ENCODE measurements at places on chromosomes 2 and 18.

DNA sequence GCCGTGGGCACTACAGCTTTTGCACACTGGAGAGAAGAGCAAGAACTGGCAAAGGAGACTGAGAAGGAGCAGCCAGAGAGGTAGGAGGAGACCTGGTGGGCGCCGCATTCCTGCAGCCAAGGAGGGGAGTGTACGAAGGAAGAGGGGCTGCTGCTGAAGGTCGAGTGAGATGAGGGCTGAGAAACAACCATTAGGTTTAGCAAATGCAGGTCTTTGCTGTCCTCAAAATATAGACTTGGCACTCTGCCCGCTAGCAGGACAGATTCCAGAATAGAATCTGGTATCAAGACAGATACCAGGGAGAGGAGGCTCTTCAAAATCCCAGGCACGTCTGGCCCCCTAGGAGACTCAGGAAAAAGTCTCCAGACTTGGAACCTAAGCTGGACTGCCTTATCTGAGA is 83.0 kb downstream of the TGOLN2 start:
- DNase-seq = no peak

DNA sequence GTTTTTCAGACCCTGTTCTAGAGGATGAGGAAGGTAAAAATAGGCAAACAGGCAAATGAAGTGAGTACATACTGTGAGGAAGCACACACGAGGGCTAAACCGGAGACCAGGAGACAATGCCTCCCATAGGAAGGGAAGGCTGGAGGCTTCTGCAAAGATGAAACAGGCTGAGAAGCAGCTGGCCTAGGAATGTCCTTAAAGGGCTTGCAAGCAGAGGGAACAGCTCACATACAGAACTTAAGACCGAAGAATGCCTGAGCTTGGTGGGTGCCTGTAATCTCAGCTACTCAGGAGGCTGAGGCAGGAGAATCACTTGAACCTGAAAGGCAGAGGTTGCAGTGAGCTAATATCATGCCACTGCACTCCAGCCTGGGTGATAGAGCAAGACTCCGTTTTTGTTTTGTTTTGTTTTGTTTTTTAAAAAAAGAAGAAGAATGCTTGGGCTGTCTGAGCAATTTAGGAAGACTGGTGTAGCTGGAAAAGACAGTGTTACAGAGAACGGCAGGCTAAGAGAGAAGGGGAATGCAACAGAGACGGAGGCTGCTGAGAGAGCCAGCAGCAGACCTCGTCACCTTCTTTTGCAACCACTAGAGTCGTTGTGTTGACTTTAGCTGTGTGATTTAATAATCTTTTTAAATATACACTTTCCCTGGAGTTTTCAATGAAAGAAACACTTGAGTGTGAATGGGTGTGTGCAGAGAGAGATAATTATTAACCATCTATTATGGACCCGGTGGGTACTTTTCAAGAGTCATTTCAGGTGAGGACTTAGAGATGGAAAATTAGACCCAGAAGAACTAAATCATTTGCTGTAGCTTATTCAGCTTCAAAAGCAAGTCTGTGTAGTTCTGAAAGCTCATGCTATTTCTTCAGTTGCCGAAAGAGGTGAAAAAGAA is 232.8 kb downstream of the GALR1 start:
- DNase-seq = no peak

DNA sequence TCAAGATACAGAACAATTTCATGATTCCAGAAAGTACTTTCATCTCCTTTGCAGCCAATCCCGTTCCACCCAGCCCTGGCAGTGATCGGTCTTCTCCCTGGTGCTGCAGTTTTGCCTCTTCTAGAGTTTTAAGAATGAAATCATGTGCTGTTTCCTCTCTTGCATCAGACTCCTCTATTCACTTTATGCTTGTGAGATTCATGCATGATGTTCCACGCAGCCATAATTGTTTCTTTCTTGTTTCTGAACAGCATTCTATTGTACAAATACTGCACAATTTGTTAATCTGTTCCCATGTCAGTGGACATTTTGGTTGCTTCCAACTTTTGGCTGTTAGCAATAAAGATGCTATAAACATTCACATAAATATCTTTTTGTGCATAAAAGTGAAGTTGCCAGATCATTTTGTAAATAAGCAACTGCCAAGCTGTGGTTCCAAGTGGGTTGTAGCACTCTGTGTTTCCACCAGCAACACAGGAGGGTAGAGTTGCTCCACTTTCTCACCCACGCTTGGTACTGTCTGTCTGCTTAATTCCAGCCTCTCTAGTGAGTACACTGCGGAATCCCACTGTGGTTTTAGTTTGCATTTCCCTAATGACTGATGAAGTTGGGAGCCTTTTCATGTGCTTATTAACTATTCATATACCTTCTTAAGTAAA is 104.5 kb downstream of the TWIST2 start:
- DNase-seq = no peak

- DNase-seq = no peak
Observed at GRCh38 chr18:24341361-24341760, 56.3 kb downstream of the OSBPL1A start.

DNA sequence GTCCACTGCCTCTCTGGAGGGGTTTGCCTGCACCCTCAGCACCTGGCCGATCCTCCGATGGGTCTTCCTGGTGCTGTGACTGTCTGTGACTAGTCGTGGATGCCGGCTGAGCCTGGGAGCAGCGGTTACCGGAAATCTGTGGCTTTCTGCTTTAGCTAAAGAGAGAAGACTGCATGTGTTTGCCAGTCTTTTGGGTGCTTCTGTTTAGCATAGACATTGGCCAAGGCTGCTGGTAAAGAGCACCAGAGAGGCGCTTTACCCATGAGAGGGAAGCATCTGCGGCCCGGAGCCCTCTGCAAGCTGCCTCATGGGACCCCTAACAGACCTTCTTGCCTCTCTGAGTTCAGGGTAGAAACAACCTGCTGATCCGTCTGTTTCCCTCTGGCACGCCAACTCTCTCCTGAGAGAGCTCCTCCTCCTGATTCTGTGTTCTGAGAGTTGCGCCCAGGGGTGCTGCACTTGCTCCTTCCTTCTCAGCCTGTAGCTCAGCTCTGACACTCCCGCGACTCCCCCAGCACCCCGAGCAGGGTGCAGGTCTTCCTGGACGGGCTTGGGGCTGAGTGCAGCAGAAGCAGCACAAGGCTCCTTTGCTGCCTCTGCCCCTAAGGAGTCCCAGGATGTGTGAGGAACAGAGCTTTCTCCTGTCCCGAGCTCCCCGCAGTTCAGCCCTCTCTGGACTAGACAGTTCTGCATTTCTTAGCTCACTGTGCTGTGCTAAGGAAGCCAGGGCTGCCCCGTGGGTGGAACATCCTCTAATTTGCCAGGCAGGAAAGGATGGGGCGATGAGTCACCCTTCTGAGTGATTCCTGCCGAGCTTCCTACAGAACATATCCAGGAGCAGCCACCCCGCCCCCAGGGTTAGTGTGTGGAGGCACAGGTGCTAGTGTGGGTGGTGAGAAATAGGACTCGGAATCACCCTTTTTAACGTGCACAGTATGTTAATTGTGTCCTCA is 203.2 kb downstream of the SH3RF3 start:
- peak; percentile 72 for DNase-seq

GRCh38 chr2:224601923-224602322 is 16.8 kb upstream of the CUL3 start:
- no peak for DNase-seq

- DNase-seq = no peak
Observed at GRCh38 chr18:62660691-62661090, 54.6 kb upstream of the PHLPP1 start.

- DNase-seq = no peak
Observed at GRCh38 chr18:45412577-45412976, 202.7 kb upstream of the SLC14A2 start.

GRCh38 chr18:48640566-48641270 is 101.9 kb downstream of the CTIF start:
- DNase-seq = no peak

GRCh38 chr2:1858733-1859132 is 114.4 kb upstream of the PXDN start:
- DNase-seq = no peak

- no peak for DNase-seq
Observed at GRCh38 chr2:10164601-10165000, 42.1 kb downstream of the RRM2 start.

DNA sequence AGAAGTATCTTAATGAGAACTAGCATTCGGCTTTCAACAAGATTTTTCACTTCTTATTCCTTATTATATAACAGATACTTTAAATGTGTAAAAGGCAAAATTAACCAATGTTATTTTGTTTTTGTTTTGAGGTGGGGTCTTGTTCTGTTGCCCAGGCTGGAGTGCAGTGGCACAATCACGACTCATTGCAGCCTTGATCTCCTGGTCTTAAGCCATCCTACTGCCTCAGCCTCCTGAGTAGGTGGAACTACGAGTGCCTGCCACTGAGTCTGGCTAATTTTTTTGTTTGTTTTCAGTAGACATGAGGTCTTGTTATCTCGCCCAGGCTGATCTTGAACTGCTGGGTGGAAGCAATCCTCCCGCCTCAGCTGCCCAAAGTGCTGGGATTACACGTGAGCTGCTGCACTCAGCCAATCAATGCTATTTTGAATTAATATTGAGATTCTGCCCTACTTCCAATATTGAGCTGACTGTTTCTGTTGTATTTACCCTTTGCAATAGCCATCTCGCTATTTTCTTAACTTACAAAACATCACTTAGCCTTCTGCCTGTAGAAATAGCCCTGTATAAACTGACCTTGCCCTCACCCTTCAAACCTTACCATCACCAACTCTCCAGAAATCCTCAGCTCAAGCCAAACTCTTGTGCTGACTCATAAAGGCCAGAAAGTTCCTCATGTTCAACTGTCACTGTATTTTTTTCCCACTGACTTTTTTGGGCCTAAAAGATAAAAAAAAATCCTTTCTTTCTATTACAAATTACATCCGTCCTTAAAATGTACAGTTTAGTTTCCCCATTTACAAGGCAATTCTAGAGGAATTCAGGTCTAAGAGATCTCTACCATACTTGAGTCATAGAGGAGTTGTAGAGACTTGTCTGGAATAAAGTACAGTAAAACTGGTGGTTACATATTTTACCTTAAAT is 94.3 kb downstream of the OLA1 start:
- no peak for DNase-seq

GRCh38 chr2:79820281-79820680 is 307.4 kb downstream of the CTNNA2 start:
- DNase-seq = no peak

- no peak for DNase-seq
Observed at GRCh38 chr2:181690860-181691259, 10.5 kb upstream of the NEUROD1 start.

DNA sequence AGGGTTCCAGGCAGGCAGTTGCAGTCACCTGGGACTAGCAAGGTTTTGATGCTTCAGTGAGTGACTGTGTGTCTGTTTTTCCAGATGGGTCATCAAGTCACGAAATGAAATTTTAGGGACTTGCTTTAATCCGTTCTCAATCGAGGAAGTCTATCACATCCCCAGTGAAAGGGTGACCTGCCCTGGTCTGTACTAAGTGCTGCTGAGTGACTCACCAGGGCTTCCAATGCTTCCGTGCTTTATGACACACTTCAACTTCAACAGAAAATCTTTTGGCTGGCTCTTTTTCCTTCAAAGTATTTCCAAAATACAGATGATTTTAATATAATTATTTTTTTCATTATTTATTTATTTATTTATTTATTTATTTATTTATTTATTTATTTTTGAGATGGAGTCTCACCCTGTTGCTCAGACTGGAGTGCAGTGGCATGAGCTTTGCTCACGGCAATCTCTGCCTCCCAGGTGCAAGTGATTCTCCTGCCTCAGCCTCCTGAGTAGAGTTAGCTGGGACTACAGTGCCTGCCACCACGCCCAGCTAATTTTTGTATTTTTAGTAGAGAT is 18.4 kb downstream of the TFCP2L1 start:
- DNase-seq = no peak

DNA sequence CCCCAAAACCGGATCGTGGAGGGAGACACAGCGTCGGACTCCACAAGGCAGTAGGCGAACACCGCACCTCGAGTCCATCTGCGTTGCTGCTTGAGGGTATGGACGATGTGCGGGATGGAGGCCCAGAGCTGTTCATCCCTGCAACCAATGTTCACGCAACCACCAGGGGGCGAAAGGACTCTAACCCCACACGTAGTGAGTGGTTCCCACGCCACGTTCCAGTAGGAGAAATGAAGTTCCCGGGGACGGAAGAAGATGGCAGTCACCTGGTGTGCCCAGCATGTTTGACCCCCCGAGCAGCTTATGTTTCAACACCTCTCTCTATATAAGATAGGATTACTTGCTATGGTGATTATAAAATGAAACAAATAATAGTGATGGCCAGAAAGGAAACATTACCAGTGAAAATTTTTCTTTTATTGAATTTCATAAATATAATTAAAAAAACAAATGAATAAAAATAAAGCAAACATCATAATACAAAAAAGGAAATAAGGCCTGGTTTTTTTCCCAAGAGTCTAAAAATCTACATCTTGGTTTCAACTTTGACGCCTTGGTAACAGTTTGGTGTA is 184.3 kb downstream of the SH3BP4 start:
- DNase-seq = peak; percentile 41

DNA sequence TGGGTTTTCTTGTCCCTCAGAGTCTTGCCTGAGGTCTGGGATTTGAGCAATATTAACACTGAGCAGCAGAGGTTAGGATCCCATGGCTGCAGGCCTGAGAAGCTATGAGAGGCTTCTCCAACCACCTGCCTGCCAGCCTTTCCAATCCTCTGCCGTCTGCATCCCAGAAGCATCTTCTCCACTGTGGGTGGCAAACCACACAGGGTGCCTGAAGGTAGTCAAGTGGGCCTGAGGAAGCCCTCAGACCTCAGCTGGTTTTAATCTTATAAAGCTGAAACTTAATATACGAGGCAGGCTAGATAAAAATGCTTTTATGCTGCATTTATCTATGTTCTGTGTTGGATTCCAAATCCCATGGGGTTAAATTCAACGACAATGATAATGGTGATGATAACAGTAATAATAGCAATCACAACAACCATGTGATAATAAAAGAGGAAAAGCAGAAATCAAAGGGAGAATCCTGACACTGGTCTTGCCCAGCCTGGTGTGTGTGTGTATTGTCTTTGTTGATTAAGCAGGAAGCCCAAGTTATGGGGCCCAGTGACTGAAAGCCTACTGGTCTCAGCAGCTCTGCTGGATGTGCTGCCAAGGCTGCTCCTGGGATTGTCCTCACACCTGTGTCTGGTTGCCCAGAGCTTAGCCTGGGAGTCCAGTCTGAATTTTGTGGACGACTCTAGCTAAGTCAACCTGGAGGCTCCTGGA is 59.7 kb upstream of the LDAH start:
- DNase-seq = no peak

DNA sequence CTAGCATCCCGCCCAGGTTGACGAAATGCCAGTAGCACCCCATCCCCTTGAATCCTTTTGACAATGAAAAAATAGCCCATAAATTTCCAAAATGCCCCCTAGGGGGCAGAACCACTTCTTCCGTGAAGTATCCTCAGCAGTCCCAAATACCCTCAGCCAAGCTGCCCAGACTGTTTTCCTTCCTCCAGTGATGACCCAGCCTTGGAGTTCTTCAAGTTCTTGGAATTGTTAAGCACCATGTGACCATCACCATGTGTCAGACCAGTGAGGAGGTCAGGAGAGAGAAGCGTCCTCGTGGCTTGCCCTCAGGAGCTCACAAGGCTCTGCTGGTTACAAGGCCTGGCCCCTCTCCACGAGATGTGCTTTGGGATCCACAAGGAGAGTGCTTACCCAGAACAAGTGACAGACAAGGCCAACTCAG is 1.4 kb upstream of the SLC23A3 start:
- DNase-seq = peak; percentile 69

- peak; percentile 18 for DNase-seq
Observed at GRCh38 chr18:49858309-49859020, 45.1 kb upstream of the ACAA2 start.
